ENCODE measurements at places on chromosomes 6 and 20. TPM values are rescaled to one million over a fixed set of nuclear protein-coding genes. Genes with fewer than 3 reads are reported as not detected.

GRCh38 chr6:87767478-87767877, 65.4 kb upstream of the AKIRIN2 start:
- H3K36me3 ChIP-seq, result no peaks in the 10 kb centered on the region
- H3K27ac ChIP-seq, result no peak overlapping the region
- H3K27me3 ChIP-seq, result no peaks in the 10 kb centered on the region

- no peak for DNase-seq
- H3K27me3 ChIP-seq, result no peaks in the 10 kb centered on the region
- H3K27ac ChIP-seq, result no peak overlapping the region
- H3K4me3 ChIP-seq, result no peak overlapping the region
- no peaks in the 10 kb centered on the region for H3K4me1 ChIP-seq
- H3K36me3 ChIP-seq, result no peaks in the 10 kb centered on the region
These were observed 370.3 kb downstream of the CD109 start for GRCh38 chr6:74066168-74066871.

The RAB23 gene
- total RNA-seq, result 10.1 TPM

- no peaks in the 10 kb centered on the region for H3K4me1 ChIP-seq
- no peaks in the 10 kb centered on the region for H3K36me3 ChIP-seq
- DNase-seq, result no peak
These were observed 11.6 kb upstream of the HLA-G start for GRCh38 chr6:29816030-29816429.

GRCh38 chr20:49579195-49579594, 11.3 kb upstream of the PTGIS start:
- H3K36me3 ChIP-seq, result no peaks in the 10 kb centered on the region
- H3K4me3 ChIP-seq, result no peak overlapping the region
- no peaks in the 10 kb centered on the region for H3K27me3 ChIP-seq
- H3K27ac ChIP-seq, result no peak overlapping the region
- H3K4me1 ChIP-seq, result peaks cover 5% of the 10 kb centered on the region
- no peak for DNase-seq

GRCh38 chr20:9203081-9203447, 134.2 kb downstream of the PLCB4 start:
- H3K27me3 ChIP-seq, result no peaks in the 10 kb centered on the region
- no peak overlapping the region for H3K4me3 ChIP-seq
- H3K27ac ChIP-seq, result no peak overlapping the region
- H3K4me1 ChIP-seq, result no peaks in the 10 kb centered on the region
- DNase-seq, result no peak
- H3K36me3 ChIP-seq, result no peaks in the 10 kb centered on the region

Data from gastrocnemius medialis (tissue), 4 donors.